A549 treated with DMSO at 1 μM for 4 hours (cell line): ENCODE measurements at places on chromosomes 2 and 18. TPM values are rescaled to one million over a fixed set of nuclear protein-coding genes. Genes with fewer than 3 reads are reported as not detected.

ADCYAP1 gene
- total RNA-seq: not detected in 5 replicates

FAP gene
- total RNA-seq: 0.08 to 0.15 TPM (median 0.11 TPM) in 3 of 5 replicates, not detected in the others

MTLN gene
- 112 to 134 TPM (median 121 TPM) in 5 replicates for total RNA-seq

CTNNA2 gene
- total RNA-seq: 0.17 to 0.52 TPM (median 0.22 TPM) in 5 replicates

GDF7 gene
- total RNA-seq: 0.02 to 0.05 TPM (median 0.05 TPM) in 5 replicates

TMEM37 gene
- 1.6 to 2.0 TPM (median 1.9 TPM) in 5 replicates for total RNA-seq

PAIP2B gene
- 0.24 to 0.44 TPM (median 0.43 TPM) in 5 replicates for total RNA-seq

MC2R gene
- not detected in 5 replicates for total RNA-seq

GPR155 gene
- 0.28 to 0.69 TPM (median 0.39 TPM) in 5 replicates for total RNA-seq

RAD51AP2 gene
- total RNA-seq: not detected in 5 replicates

CHST10 gene
- total RNA-seq: 15.8 to 18.2 TPM (median 17.2 TPM) in 5 replicates

CBLN2 gene
- total RNA-seq: 0.06 to 0.21 TPM (median 0.14 TPM) in 4 of 5 replicates, not detected in the other

ZNF24 gene
- total RNA-seq: 11.2 to 15.5 TPM (median 12.9 TPM) in 5 replicates

OR6B2 gene
- total RNA-seq: not detected in 5 replicates

ONECUT2 gene
- 0.31 to 0.63 TPM (median 0.57 TPM) in 5 replicates for total RNA-seq

RPS27A gene
- total RNA-seq: 2,293 to 2,970 TPM (median 2,717 TPM) in 5 replicates

ACSL3 gene
- total RNA-seq: 84.5 to 113 TPM (median 107 TPM) in 5 replicates

C2orf15 gene
- total RNA-seq: 0.41 to 0.61 TPM (median 0.52 TPM) in 5 replicates

ANO7 gene
- total RNA-seq: 1.9 to 2.6 TPM (median 2.1 TPM) in 5 replicates

DSEL gene
- 0.34 to 0.55 TPM (median 0.40 TPM) in 5 replicates for total RNA-seq

FSIP2 gene
- not detected in 5 replicates for total RNA-seq

IL36B gene
- total RNA-seq: 0.15 to 0.25 TPM (median 0.24 TPM) in 3 of 5 replicates, not detected in the others

RHOB gene
- total RNA-seq: 115 to 198 TPM (median 181 TPM) in 5 replicates

OTOS gene
- 0.21 TPM in 1 of 5 replicates, not detected in the others for total RNA-seq

POMC gene
- not detected in 5 replicates for total RNA-seq

DSC2 gene
- total RNA-seq: 1.2 to 2.0 TPM (median 1.5 TPM) in 5 replicates

IL36RN gene
- 0.06 to 0.14 TPM (median 0.07 TPM) in 5 replicates for total RNA-seq

ANKRD30B gene
- total RNA-seq: not detected in 5 replicates

SLC5A7 gene
- not detected in 5 replicates for total RNA-seq

ARMC9 gene
- total RNA-seq: 14.7 to 21.7 TPM (median 18.8 TPM) in 5 replicates

TRABD2A gene
- 8.9 to 10.8 TPM (median 10.3 TPM) in 5 replicates for total RNA-seq

RIF1 gene
- 17.8 to 26.4 TPM (median 24.8 TPM) in 5 replicates for total RNA-seq

RUFY4 gene
- not detected in 5 replicates for total RNA-seq

RNF152 gene
- 0.01 to 0.16 TPM (median 0.01 TPM) in 3 of 5 replicates, not detected in the others for total RNA-seq

SPTBN1 gene
- 150 to 185 TPM (median 177 TPM) in 5 replicates for total RNA-seq

TUBA4B gene
- total RNA-seq: 0.26 to 0.46 TPM (median 0.31 TPM) in 5 replicates

VWA3B gene
- 0.10 TPM in 1 of 5 replicates, not detected in the others for total RNA-seq

CDH20 gene
- not detected in 5 replicates for total RNA-seq

NCL gene
- total RNA-seq: 759 to 927 TPM (median 863 TPM) in 5 replicates
